ENCODE measurements at places on chromosomes 4 and X.

GRCh38 chrX:8345473-8345872 is 119.2 kb upstream of the VCX3B start:
- peak; percentile 65 for DNase-seq

DNA sequence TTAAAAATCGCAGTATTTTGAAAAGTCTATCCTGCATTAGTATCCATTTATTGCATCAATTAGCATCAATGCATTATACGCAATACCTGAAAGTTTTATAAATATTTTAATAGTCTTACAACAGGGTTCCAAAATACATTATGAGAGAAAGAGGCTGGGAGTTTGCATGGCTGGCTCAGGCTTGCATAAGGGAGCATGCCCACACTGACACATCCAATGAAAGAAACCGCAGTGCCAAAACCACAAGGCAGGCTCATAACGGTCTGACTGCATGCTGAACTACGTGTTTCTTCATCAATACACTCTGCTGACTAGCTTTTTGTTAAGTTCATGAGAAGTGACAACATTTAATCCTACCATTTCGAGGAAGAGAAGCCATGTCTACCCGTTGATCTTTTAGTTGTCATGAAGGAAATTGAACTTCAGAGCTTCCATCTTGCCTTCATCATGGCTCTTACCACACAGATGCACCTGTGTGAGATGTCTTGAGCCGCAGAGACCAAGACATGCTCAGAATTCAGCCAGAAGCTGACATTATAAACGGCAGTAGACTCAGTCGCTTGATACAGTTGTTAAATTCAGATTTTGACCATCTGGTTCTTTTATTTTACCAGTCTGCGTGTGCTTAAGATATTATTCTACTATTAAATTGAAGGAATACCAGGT is 168.8 kb upstream of the FRG1 start:
- DNase-seq: peak; percentile 8

DNA sequence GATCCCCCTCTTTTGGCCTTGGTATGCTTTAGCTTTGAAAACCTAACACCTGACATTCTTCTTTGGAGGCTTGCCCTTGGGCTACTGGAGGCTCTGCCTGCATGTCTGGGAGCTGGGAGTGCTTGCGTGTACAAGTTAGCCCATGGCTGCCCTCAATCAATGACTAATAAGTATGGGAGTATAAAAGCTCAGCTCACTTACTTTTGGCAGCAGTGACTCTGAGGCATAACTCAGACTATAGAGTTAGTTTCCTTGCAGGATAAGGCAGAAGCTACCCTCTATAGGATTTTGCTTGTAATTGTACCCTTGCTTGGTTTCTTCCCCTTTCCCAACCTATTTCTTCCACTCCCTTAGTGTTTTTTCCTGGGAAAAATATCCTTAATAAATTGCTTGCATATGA is 247.9 kb downstream of the PPP1R2C start:
- no peak for DNase-seq

DNA sequence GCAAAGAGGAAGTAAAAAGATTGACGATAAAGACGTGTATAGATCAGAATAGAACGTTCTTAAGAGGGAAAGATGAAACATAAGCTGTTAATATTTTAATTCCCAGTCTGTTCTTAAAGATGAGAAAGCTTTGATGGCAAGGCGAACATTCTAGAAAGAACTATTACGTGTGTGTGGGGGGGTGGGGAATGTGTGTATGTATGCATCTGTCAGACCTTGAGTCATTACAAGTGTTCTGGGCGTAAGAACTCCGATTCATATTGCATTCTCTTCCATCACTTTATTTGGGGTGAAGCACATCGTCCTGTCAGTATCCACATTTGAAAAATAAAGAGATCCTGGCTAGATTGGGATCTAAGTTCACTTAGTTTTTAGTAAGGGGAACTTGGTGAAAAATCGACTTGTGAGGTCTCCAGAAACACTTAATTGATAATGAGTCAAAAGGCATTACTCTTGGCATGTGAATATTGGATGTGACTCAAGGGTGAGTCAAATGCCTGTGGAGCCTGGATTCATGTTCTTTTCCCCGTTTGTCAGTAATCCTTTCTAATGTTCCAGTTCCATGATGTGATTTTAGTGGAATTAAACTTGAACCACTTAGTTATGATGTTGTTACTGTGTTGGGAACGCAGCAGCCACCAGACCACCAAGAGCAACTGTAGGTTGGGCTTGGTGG is 3.1 kb downstream of the SMS start:
- no peak for DNase-seq

GRCh38 chr4:81747242-81747930 is 275.7 kb upstream of the RASGEF1B start:
- no peak for DNase-seq

DNA sequence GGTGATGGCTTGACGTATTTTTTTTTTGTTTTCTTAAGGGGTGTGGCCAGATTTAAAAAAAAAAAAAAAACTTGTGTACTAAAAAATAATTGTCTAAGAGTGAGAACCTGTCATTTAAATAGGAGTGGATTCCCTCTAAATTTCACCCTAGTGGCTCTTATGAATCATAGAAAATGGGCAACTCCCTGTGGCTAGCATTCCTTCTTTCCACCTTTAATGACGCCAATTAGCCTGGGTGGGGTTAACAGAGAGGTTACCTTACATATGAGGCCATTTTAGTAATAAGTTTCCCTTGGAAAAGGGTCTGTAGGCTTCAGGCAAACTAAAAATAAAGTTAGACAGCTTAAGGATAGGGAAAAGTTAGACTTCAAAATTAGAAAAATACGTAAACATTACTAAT is 223.5 kb upstream of the FAM241A start:
- peak; percentile 29 for DNase-seq

GRCh38 chrX:50799531-50799961 is 14.4 kb downstream of the SHROOM4 start:
- DNase-seq: no peak

DNA sequence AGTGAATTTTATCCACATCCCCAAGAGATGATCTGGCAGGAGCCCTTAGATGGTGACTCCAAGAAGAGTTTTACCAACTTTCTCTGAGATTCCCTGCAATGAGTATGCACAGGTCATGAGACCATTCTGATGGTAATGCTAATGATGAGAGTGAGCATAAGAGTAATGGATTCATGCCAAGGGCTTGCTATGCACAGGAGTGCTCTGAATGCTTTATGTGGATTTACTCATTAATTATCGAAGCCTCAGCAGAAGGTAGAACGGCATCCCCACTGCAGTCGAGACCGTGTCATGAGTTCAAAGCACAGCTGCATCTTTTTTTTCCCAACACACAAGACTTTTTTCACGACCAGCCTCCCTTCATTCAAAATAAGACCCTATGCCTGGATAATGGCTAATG is 355.0 kb downstream of the RAB28 start:
- no peak for DNase-seq
